Fibroblast of skin of left biceps (primary cell): ENCODE measurements at places on chromosomes 7 and 10.

GRCh38 chr7:88357781-88358525 is 51.3 kb upstream of the STEAP4 start:
- no peak for DNase-seq

GRCh38 chr7:110637252-110637651 is 453.7 kb upstream of the LRRN3 start:
- no peak for DNase-seq

- no peak for DNase-seq
Measured at GRCh38 chr10:71127104-71127503, 85.3 kb upstream of the UNC5B start.

DNA sequence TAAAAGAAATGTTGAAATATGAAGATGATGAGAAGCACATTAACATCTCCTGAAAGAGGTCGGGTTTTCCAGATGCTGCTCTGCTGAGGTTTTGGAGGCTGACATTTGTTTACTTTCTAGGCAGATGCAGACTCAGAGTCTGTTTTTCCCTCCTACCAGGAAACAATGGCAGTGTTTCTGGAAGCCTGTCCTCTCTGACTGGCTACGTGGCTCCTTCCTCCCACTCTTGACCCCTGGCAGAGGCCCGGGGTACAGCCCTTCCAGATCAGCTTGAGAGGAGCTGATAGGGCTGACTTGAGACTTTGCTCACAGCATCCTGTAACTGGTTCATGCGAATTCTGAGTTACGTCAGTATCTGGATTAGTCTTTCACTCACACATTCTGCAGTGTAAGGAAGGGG is 41.1 kb upstream of the IL15RA start:
- no peak for DNase-seq
